ENCODE measurements at places on chromosomes 3 and 15. TPM values are rescaled to one million over a fixed set of nuclear protein-coding genes. Genes with fewer than 3 reads are reported as not detected.

DNA sequence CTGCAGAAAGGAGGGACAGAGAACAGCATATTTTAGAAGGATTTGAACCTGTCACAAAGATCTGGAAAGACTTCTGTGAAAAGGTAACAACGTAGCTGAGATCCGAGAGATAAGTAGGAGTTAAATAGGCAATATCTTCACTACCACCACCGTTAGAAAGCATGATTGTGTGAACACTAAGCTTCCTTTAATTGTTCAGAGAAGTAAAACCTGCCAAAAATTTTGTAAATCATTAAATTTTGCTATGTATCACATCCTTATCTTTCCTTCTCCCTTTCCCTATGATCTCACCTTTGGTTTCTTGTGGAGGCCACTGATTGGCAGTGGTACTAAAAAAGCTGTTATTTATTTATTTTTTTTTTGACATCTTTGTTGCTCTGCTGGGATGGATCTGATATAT is 346.9 kb downstream of the NLGN1 start:
- no peak overlapping the region for H3K27ac ChIP-seq
- no peaks in the 10 kb centered on the region for H3K27me3 ChIP-seq
- H3K36me3 ChIP-seq, result no peaks in the 10 kb centered on the region
- no peaks in the 10 kb centered on the region for H3K4me1 ChIP-seq
- H3K4me3 ChIP-seq, result no peak overlapping the region

DNA sequence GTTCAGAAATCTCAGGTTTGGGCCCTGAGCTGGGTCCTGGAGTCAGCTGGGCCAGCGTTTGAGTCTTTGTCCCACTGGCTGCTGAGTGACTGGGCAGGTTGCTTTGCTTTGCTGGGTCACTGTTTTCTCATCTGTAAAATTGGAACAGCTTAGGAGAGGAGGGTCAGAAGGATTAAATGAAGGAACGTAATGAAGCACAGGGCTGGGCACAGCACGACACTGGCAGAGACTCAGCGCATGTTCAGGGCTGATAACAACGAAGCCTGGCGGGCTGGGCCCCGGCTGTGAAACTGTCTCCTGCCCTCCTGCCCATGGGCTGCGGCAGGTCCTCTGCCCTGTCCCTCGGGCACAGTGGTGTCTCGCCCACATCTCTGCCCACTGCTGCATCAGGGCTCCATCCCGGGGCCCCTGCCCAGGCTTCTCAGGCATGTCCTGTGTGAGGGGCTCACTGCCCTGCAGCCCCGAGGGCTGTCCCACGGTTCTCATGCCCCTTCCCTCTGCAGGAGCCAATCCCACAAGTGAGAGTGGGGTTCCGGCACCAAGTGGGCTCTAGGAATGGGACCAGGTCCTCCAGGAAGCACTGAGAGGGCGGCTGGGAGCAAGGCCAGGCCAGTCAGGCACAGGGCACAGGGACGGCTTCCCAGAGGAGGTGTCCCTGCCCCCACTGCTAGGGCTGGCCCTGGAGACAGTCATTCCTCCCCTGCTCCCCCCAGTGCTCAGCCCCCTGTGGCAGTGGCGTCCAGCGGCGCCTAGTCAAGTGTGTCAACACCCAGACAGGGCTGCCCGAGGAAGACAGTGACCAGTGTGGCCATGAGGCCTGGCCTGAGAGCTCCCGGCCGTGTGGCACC is 88.0 kb downstream of the TBC1D2B start:
- H3K4me3 ChIP-seq, result no peak overlapping the region
- peaks cover 28% of the 10 kb centered on the region for H3K4me1 ChIP-seq
- H3K27me3 ChIP-seq, result 0 out of 3 replicates have a peak, but pooled peaks cover 8% of the 10 kb centered on the region

DNA sequence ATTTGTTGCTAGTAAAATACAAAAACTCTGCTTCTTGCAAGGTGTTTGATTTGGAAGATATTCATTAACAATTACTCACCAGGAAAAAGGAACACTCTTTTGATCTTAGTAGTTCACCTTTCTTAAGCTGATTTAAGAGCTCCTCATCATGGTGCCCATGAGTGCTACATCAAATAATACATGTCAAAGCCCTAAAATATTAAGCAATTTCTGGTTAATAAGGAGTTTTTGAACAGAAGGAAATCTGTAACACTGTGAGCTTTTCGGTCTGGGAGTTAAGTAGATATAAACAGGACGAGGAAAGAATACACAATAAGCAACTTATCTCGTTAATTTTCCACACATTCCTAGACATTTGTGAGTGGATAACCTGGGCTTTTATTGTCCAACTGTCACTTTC is 83.9 kb upstream of the DCBLD2 start:
- H3K27ac ChIP-seq, result no peak overlapping the region
- DNase-seq, result no peak
- H3K4me1 ChIP-seq, result no peaks in the 10 kb centered on the region

DNA sequence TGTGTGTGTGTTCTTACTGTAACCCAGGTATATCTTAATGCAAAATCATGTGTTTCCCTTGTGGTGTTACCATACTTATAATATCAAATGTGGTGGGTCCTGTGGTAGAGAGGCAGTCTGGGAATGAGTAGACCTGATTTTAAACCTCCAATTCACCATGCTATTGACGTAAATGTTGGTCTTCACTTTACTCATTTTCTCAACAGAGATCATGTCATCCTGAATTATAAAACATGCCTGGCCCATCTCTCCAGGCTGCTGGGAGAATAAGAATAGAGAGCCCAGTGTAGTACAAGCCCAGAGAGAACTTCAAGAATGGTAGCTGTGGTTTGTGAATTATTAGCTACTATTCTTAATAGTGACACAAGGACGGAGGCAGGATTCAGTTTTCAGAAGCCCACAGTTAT is 88.1 kb downstream of the MBNL1 start:
- H3K27me3 ChIP-seq, result no peaks in the 10 kb centered on the region
- no peak overlapping the region for H3K27ac ChIP-seq
- DNase-seq, result no peak
- no peaks in the 10 kb centered on the region for H3K36me3 ChIP-seq

DNA sequence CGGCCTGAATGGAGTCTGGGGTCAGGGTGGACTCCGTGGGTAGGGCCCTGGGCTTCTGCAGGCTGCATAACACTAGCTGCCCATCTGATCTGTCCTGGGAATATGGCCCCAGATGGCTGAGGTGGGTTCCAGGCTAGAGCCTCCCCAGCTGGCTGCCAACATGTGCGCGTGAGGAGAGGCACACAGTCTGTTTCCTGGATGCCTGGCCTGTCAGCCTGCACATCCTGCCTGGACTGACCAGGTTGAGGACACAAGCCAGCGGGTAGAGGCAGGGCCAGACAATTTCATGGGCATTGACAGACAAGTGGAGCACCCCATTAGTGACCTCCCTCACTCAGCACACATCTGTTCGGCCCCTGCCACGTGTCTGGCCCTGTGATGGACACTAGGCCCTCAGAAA is 29.8 kb upstream of the RPL29 start:
- no peak for DNase-seq
- no peaks in the 10 kb centered on the region for H3K36me3 ChIP-seq
- peaks cover 1% of the 10 kb centered on the region for H3K27me3 ChIP-seq
- H3K27ac ChIP-seq, result no peak overlapping the region
- peaks cover 54% of the 10 kb centered on the region for H3K4me1 ChIP-seq
- no peak overlapping the region for H3K4me3 ChIP-seq

DNA sequence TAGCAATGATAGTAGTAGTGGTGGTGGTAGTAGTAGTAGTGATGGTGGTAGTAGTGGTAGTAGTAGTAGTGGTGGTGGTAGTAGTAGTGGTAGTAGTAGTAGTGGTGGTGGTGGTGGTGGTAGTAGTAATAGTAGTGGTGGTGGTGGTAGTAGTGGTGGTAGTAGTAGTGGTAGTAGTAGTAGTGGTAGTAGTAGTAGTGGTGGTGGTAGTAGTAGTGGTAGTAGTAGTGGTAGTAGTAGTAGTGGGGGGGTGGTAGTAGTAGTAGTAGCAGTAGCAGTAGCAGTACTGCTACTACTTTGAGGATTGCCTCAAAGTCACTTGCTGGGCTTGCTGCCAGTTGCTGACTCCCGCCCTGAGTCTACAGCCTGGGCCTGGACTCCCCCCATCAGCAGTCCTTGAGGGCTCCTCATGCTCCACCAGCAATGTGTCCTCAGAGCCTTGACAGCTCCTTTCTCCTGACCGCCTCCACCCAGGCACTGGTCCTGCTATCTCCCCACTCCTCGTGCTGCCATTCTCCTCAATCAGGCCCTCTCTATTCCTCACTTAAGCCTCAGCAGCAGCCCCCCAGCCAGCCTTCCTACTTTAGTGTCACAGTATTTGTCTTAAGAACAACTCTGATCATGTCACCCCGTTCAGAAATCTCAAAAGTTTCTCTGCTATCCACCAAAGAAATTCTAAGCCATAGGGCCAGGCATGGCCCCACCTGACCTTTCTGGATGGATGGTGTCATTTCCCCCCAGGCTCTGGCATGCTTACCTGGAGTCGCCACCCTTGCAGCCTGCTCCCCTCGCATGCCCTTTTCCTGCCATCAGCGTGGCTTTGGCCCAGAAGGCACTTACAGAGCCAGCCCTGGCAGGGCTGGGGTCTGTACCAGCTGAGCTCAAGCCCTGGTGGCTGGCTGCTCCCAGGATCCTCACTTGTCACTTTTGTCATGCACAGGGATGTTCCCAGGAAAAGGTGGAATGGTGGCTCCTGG is 45.6 kb downstream of the DLEC1 start:
- H3K4me3 ChIP-seq, result no peak overlapping the region
- H3K27ac ChIP-seq, result peak overlapping the region; percentile 18
- no peaks in the 10 kb centered on the region for H3K27me3 ChIP-seq
- H3K36me3 ChIP-seq, result no peaks in the 10 kb centered on the region
- H3K4me1 ChIP-seq, result no peaks in the 10 kb centered on the region
- peak; percentile 12 for DNase-seq

- DNase-seq, result no peak
- H3K27me3 ChIP-seq, result no peaks in the 10 kb centered on the region
- no peaks in the 10 kb centered on the region for H3K36me3 ChIP-seq
- H3K4me1 ChIP-seq, result peaks cover 9% of the 10 kb centered on the region
These were observed 12.6 kb upstream of the SLC25A26 start for GRCh38 chr3:66208189-66208588.

- no peaks in the 10 kb centered on the region for H3K4me1 ChIP-seq
- no peak overlapping the region for H3K27ac ChIP-seq
- H3K27me3 ChIP-seq, result no peaks in the 10 kb centered on the region
- no peak for DNase-seq
These were observed 66.3 kb downstream of the PPCDC start for GRCh38 chr15:75089456-75090387.

GRCh38 chr15:49415149-49415548 is 7.9 kb upstream of the FGF7 start:
- H3K4me1 ChIP-seq, result no peaks in the 10 kb centered on the region
- DNase-seq, result no peak
- H3K27ac ChIP-seq, result no peak overlapping the region
- H3K36me3 ChIP-seq, result no peaks in the 10 kb centered on the region

GRCh38 chr15:77340245-77340644 is 79.7 kb downstream of the PEAK1 start:
- no peak for DNase-seq
- no peaks in the 10 kb centered on the region for H3K27me3 ChIP-seq
- H3K36me3 ChIP-seq, result no peaks in the 10 kb centered on the region
- H3K4me1 ChIP-seq, result no peaks in the 10 kb centered on the region
- no peak overlapping the region for H3K27ac ChIP-seq
- H3K4me3 ChIP-seq, result no peak overlapping the region

- no peak overlapping the region for H3K27ac ChIP-seq
- H3K27me3 ChIP-seq, result no peaks in the 10 kb centered on the region
- no peak overlapping the region for H3K4me3 ChIP-seq
- no peak for DNase-seq
These were observed 7.8 kb downstream of the GLDN start for GRCh38 chr15:51349156-51349844.

GRCh38 chr3:177932346-177932745 is 603.9 kb upstream of the KCNMB2 start:
- H3K4me3 ChIP-seq, result no peak overlapping the region
- DNase-seq, result no peak
- H3K27ac ChIP-seq, result no peak overlapping the region
- H3K36me3 ChIP-seq, result no peaks in the 10 kb centered on the region

DNA sequence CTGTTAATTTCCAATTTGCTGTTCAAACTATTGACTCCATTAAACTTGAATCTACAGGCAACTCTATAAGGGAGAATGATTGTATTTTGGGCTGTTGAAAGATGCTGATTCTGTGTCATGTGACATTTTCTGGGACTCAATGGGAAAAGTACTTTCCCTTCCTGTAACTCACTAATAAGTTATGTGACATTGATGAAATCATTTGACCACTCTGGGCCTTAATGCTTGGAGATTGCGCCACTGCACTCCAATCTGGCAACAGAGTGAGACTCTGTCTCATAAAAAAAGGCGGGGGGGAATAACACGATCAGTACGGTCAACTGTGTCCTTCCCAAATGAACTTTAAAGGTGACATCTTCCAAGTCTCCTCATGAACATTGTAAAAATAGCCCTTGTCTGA is 215.2 kb upstream of the SGO1 start:
- no peaks in the 10 kb centered on the region for H3K27me3 ChIP-seq
- no peaks in the 10 kb centered on the region for H3K4me1 ChIP-seq
- H3K4me3 ChIP-seq, result no peak overlapping the region
- DNase-seq, result no peak
- no peak overlapping the region for H3K27ac ChIP-seq
- no peaks in the 10 kb centered on the region for H3K36me3 ChIP-seq

GRCh38 chr3:191441687-191442086 is 19.3 kb upstream of the PYDC2 start:
- no peak overlapping the region for H3K27ac ChIP-seq
- no peak for DNase-seq
- H3K27me3 ChIP-seq, result no peaks in the 10 kb centered on the region
- H3K4me1 ChIP-seq, result no peaks in the 10 kb centered on the region

DNA sequence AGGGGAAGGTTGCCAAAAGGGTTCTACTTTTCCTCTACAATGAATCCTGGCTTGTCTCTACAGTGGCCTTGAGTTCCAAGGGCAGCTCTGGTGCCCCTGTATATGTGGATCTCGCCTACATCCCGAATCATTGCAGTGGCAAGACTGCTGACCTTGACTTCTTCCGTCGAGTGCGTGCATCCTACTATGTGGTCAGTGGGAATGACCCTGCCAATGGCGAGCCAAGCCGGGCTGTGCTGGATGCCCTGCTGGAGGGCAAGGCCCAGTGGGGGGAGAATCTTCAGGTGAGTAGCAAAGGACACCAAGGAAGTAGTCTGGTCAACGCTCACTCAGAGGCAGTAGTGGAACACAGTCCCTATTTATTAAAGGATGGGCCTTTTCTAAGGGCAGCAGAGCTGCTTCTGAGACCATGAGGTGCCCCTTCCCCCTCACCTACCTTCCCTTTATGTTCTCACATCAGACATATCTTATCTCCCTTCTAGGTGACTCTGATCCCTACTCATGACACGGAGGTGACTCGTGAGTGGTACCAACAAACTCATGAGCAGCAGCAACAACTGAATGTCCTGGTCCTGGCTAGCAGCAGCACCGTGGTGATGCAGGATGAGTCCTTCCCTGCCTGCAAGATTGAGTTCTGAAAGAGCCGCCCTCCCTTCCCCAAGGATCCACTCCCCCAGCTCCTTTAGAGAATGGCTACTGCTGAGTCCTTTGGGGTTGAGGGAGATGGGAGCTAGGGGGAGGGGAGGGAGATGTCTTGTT is 12.4 kb downstream of the MAP1A start:
- no peak overlapping the region for H3K4me3 ChIP-seq
- peaks cover 1% of the 10 kb centered on the region for H3K27me3 ChIP-seq
- no peak overlapping the region for H3K27ac ChIP-seq
- no peaks in the 10 kb centered on the region for H3K36me3 ChIP-seq
- no peaks in the 10 kb centered on the region for H3K4me1 ChIP-seq

- H3K27ac ChIP-seq, result no peak overlapping the region
- H3K4me3 ChIP-seq, result no peak overlapping the region
- H3K36me3 ChIP-seq, result no peaks in the 10 kb centered on the region
These were observed 49.2 kb upstream of the SMAD6 start for GRCh38 chr15:66652806-66653205.

BLM gene
- total RNA-seq, result 11.8 TPM

CCR5 gene
- not detected for total RNA-seq

SYNPR gene
- total RNA-seq, result not detected

HIGD2B gene
- not detected for total RNA-seq

UROC1 gene
- 0.74 TPM for total RNA-seq

SI gene
- total RNA-seq, result not detected

MEGF11 gene
- not detected for total RNA-seq

MED12L gene
- 0.81 TPM for total RNA-seq

IMPG2 gene
- 0.02 TPM for total RNA-seq

ILDR1 gene
- not detected for total RNA-seq

Data from HepG2 (cell line).